Dermis microvascular lymphatic vessel endothelial cell (primary cell): ENCODE measurements at places on chromosomes 4 and X. TPM values are rescaled to one million over a fixed set of nuclear protein-coding genes. Genes with fewer than 3 reads are reported as not detected.

Gene CT45A3
- not detected in 2 replicates for total RNA-seq

GRCh38 chr4:52425751-52426326 is 233.3 kb downstream of the USP46 start:
- DNase-seq: no peak

GRCh38 chr4:35952751-35953150 is 291.6 kb downstream of the ARAP2 start:
- no peak for DNase-seq

DNA sequence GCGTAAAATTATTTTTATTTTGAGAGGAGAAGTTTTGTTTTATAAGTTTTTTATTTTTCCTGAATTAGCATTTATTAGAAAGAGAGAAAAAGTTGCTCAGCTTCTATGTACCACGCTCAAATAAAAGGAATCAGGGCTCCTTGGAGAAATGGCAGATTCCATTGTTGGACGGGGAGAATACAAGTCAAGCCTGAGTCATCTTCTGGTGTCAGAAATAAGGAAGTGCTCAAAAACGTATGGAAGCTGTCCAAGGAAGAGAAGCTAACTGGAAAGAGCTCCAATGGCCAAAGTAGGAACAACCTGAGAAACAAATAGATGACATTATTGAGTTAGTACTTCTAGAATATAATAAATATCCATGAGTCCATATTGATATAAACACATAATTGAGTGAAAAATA is 89.3 kb upstream of the NEIL3 start:
- DNase-seq: peak; percentile 33

Gene CLGN
- total RNA-seq: 0.13 and 0.26 TPM in 2 replicates

GRCh38 chrX:107723511-107723910 is 52.1 kb downstream of the TSC22D3 start:
- DNase-seq: no peak

Gene HTN1
- total RNA-seq: 0.26 TPM in 1 of 2 replicates, not detected in the other

Gene MAOA
- total RNA-seq: 129 and 139 TPM in 2 replicates

Gene NUDT10
- total RNA-seq: under 0.01 TPM in 2 replicates

DNA sequence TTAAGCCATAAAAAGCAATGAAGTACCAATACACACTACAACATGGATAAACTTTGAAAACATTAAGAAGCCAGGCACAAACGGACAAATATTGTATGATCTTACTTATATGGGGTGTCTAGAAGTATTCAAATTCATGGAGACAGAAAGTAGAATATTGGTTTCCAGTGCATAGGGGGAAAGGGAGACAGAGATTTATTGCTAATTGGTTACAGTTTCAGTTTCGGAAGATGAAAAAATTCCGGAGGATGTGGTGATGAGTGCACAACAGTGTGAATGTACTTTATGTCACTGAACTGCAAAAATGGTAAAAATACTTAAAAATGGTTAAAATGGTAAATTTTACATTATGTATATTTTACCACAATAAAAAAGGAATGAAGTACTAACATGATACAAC is 5.1 kb upstream of the PRDX4 start:
- no peak for DNase-seq

DNA sequence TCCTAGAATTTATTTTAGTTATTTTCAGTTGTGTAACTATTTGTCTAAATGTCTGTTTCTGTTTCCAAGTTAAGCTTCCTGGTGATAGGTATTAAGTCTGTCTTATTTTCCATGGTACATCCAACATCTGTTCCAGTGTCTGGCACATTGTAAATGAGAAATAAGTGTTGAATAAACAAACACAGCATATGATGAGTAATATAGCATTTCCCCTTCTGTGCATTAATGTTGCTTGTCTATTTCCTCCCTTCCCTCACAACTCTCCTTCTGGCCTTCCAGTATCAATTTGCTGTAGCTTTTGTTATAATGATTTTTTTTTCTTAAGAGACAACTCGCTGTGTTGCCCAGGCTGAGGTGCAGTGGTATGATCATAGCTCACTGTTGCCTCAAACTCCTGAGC is 36.1 kb downstream of the COPS4 start:
- DNase-seq: peak; percentile 71

- no peak for DNase-seq
These were observed 7.9 kb downstream of the OGT start for GRCh38 chrX:71540801-71541200.

Gene MAGEE2
- total RNA-seq: not detected in 2 replicates
